Endothelial cell of umbilical vein (primary cell): ENCODE measurements at places on chromosomes 5 and 9.

GRCh38 chr9:120775859-120776258 is 17.4 kb downstream of the FBXW2 start:
- DNase-seq, result no peak

- DNase-seq, result no peak
Observed at GRCh38 chr9:135215571-135216161, 128.2 kb downstream of the OLFM1 start.

DNA sequence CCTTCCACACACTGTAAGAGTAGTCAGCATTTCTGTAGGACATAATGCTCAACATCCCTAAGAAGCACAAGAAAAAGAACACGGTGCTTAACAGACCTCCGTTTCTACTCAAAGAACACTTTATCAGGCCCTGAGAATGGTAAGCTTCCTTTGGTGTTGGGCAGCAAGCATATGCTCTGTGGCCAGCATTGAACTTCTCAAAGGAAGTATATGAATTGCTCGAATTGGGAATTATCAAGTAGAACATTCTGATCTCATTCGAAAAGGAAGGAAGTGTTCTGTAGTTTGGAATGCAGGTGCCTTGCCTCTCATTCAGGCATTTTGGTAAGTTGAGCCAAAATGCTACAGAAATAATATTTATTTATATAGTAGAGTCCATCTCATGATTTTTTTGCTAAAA is 61.0 kb downstream of the C5 start:
- peak; percentile 39 for DNase-seq

DNA sequence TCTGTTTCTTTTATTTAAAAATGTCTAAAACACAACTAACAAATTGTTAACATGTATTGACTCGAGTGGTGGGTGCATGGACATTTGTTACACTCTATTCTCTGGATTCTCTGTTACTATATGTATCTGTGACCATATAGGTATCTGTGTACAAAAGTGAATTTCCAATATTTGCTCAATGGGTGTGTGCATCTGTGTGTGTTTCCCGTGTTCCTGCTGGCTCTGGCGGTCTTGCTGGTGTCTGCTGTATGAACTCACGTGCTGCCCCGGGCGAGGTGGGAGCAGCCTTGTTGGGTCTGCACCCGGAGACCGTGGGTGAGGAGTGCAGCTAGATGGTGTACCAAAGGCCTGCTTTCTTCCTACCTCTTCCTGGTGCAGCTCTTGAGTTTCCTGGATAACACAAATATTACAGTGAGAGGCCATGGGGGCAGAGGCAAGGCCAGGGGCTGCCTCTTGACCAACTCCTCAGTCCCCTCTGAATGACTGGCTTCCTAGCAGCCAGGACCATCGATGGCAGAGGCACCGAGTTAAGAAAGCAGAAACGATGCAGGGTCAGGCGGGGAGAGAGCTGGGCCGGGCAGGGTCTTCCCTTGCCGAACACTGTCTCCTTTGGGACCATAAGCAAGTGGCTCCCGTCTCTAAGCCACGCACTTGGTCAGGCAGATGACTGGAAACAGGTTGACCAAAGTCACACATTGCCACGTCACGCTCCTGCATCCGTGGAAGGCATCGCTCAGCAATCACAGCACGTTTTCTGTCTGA is 49.5 kb downstream of the LHX2 start:
- DNase-seq, result no peak

DNA sequence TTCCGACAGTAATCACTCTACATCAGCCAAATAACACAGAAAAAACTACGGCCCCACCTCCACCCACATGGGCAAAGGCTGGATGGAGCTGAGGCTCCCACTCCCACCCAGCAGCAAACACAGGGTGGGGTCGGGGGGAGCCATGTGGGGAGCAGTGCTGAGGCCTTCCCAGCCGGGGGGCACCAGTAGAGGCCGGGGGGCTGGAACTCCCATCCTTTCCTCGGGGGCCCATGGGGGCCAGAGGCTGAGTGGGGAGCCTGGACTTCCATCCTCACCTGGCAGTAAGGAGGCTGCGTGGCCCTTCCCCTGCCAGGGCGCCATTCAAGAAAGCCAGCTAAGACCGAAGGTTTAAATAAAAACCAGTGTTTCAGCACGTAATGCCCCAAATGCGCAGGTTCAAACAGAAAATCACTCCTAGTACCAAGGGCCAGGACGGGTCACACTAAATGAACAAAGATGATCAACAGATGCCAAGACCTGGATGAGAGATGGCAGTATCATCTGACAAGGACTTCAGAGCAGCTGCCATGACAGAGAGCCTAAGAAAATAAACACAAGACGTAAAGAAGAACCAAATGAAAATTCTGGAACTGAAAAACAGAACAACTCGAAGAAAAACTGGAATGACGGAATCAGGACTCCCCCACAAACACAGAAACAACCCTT is 9.4 kb downstream of the CCDC127 start:
- no peak for DNase-seq

- DNase-seq, result peak; percentile 74
Observed at GRCh38 chr5:107282061-107282460, 388.7 kb downstream of the EFNA5 start.

GRCh38 chr5:59036274-59036961 is 453.5 kb downstream of the RAB3C start:
- DNase-seq, result peak; percentile 34

DNA sequence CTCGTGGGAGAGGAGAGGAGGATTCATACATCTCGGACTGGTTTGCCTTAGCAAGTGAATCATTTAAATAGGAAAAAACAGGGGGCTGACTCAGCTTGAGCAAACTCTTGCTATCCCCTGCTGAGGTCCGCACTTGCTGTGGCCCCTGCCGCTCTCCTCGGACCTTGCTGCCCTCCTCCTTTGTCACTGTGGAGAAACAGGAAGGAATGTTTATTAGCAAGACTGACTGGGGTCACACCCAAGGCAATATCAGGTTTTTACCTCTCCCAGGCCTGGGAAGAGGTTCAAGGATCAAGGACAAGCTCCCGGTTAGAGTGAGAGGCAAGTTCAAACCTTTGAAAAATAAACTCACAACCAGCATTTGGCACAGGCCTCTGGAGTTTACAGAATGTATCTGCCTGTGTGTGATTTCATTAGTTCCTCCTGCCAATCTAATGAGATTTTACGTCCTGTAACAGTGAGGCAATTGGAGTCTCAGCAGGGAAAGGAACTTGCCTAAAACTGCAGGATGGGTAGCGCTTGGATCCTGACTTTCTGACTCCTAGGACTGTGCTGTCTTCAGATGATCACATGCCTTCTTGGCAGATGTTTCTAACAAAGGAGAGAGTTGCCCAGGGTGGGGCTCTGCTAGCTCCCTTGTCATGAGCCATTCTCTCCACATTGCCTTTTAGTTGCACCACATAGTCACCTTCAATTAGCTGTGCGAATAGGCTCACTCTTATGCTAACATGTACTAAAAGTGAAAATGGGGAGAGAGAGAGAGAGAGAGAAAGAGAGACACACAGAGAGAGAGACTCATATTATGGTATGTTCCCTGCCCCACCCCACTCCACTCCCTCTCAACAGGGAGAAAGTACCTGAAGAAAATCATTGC is 108.6 kb upstream of the CDKN2B start:
- peak; percentile 97 for DNase-seq

DNA sequence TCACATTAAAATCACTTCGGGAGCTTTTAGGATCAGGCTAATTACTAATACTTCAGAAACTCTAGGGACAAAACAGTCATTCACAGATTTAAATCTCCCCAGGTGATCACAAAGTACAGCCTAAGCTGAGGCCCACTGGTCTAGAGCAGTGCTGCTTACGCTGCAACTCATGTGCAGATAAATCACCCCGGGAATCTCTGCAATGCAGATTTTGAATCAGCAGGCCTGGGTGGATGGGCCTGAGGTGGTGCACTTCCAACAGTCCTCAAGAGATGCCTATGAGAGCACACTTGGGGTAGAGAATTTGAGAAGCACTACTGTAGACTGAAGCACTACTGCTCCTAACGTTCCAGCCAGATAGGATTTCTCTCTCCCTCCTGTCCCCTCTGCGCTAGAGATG is 28.4 kb downstream of the CSF1R start:
- DNase-seq, result no peak

- no peak for DNase-seq
Observed at GRCh38 chr5:73297430-73297829, 124.4 kb downstream of the TMEM174 start.

GRCh38 chr5:168300326-168301182 is 9.1 kb downstream of the WWC1 start:
- no peak for DNase-seq

- DNase-seq, result peak; percentile 88
Observed at GRCh38 chr5:164235300-164235891, 730.0 kb downstream of the MAT2B start.

GRCh38 chr9:120841930-120842684 is 615 bp downstream of the PSMD5 start:
- no peak for DNase-seq

GRCh38 chr5:32222723-32223470 is 48.8 kb upstream of the GOLPH3 start:
- no peak for DNase-seq

DNA sequence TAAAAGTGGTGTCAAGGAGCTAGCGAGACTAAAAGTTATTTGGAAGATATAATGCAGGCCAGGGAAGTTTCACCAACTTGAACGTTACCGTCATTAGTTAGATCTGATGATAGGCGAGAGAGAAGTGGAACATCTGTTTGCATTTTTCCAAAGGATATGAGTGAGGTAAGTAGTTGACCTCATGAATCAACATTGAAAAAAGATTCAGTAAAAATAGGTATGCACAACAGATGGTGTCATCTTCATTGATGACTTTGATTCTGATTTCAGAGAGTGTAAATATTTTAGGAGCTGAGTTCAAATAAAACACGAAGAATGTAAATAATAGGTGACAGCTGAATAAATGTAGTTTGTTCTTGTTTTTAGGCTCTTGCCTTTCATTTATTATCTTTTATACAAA is 998.9 kb upstream of the CDH6 start:
- DNase-seq, result no peak

DNA sequence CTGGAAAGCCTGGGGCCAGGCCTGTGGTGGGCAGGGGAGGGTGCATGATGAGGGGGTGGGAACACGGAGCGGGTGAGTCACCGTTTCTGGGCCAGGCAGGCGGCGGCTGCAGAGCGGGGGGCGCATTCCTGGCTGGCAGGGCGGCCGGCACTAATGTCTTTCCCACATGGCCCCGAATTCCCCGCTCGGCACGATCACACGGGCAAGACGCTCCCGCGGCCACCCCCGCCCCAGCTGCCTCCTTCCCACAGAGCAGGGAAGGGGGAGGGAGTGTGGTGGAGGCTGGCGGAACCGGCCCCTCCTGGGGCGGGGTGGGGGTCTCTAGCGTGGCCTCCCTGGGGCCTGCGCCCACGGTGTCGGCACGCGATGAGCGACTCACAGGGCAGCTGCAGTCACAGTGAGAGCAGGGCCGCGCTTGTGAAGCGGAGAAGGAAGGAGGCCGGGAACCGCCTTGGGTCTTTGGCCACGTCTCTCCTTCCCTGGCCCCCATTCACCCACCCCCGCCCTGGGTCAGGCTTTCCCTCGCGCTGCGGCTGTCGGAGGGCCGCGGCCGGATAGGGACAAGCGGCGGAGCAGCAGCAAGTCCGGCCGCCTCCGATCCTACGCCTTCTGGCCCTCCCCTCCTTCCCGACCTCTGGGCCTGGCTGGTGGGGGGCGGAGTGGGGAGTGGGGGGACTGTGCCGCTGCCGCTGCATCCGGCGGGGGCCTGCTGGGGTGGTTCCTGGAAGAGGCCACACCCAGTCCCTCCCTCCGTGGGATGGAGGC is 48.9 kb downstream of the CXXC5 start:
- peak; percentile 55 for DNase-seq

DNA sequence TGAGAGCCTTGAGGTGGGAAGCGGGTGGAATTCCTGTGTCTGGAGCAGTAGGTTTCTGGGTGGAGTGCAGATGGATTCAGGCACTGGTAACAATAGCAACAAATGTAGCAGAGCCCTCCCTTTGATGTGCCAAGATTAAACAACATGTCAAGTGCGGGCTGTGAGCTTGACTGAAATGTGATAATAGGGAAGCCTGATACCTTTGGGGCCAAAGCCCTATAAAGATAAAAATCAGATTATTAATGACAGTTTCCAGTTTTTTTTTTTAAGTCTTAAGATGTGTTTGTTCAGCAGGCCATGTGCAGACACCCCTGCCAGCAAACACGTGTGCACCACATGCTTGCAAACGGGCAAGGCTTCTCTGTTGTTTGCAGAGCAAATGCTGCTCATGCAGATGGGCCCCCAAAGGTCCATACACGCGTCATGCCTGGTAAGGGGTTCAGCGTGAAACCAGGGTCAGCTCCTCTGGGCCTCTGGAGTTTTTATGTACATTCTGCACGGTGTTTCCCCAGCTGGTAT is 193.2 kb downstream of the GADD45G start:
- no peak for DNase-seq

DNA sequence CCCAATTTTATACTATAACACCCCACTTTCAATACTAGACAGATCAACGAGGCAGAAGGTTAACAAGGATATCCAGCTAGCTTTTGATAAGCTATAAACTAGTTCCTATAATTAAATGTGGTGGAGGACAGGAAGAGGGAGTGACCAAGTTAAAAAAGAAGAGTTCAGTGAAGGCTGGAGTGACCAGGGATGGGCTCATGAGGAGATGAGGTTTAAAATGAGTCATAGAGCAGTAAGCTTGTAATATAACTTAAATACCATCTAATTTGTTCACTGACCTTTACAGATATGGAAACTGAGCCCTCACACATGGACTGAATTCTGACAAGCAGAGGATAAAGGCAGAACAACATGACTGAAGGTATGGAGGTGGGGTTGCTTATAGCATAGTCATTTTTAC is 284.5 kb downstream of the SPATA31D1 start:
- no peak for DNase-seq

DNA sequence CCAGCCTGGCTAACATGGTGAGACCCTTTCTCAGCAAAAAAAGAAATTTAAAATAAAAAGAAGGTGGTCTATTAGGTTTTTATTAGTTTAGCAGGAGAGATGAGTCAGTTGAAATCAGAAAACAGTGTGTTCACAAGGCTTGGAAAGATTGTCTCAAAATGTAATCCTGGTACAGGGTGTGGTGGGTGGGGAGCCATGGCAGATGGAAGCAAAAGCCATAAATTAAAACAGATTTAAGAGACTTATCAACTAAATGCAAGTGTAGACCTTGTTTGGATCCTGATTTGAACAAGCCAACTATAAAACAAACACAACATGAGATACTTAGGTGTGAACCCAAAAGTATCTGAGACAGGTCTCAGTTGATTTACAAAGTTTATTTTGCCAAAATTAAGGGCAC is 42.8 kb upstream of the KLF9 start:
- no peak for DNase-seq

DNA sequence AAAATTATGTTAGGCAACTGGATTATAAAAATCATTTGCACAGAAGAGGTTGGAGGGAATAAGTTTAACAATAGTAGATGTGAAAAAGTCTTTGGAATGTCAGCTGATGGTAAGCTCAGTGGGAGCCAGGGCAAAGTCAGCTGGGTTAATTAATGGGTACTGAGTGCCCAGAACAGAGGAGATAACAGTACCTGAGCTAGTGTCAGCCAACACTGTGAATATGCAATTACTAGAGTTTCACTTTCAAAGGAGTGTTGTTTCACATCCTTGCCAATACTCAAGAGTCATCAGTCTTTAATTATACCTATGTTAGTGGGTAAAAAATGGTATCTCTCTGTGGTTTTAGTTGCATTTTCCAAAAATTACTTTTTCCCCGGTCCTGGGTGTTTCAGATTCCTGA is 135.1 kb downstream of the KIF4B start:
- DNase-seq, result no peak
